Endothelial cell of umbilical vein (primary cell): ENCODE measurements at places on chromosomes 12 and 14. TPM values are rescaled to one million over a fixed set of nuclear protein-coding genes. Genes with fewer than 3 reads are reported as not detected.

- H3K4me3 ChIP-seq = no peak overlapping the region
- no peak for DNase-seq
- peaks cover 9% of the 10 kb centered on the region for H3K4me1 ChIP-seq
- no peaks in the 10 kb centered on the region for H3K36me3 ChIP-seq
- no peaks in the 10 kb centered on the region for H3K27me3 ChIP-seq
Observed at GRCh38 chr12:30994274-30994673, 67.7 kb downstream of the TSPAN11 start.

- no peak for DNase-seq
- H3K27me3 ChIP-seq = no peaks in the 10 kb centered on the region
- peaks cover 9% of the 10 kb centered on the region for H3K4me1 ChIP-seq
- no peak overlapping the region for H3K27ac ChIP-seq
- no peak overlapping the region for H3K4me3 ChIP-seq
Observed at GRCh38 chr14:20302042-20302755, 3.6 kb downstream of the TTC5 start.

DNA sequence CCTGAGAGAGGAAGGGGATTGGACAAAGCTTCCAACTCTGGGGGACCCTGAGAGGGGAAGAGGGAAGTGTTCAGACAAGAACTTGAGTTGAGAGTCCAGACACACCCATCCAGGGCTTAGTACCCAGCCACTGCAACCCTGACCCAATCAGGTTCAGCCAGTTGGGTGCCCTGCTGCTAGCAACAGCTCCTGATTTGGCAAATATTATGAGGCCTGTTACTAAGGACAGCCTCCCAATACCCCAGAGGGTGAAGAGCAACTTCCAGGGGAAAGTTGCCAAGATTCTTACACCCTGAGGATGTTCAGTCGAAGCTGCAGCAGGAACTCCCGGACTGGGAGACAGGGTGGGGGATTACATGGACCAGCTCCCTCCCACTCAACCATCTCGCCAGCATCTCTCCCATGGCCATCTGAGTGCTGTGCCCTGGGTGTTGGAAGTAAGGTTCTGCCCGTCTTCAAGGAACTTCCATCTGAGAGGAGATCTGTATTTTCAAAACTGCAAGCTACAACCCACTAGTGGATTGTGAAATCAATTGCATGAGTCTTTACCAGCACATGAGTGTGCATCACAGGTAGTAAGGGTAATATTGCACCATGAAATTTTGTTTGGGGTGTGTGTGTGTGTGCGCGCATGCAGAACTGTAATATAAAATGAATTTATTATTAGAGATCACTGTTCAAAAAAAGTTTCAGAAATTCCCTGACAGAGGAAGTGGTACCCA is 11.5 kb upstream of the KRT78 start:
- H3K36me3 ChIP-seq = no peaks in the 10 kb centered on the region
- H3K4me1 ChIP-seq = no peaks in the 10 kb centered on the region
- H3K4me3 ChIP-seq = no peak overlapping the region
- H3K27ac ChIP-seq = no peak overlapping the region
- H3K27me3 ChIP-seq = no peaks in the 10 kb centered on the region
- no peak for DNase-seq

DNA sequence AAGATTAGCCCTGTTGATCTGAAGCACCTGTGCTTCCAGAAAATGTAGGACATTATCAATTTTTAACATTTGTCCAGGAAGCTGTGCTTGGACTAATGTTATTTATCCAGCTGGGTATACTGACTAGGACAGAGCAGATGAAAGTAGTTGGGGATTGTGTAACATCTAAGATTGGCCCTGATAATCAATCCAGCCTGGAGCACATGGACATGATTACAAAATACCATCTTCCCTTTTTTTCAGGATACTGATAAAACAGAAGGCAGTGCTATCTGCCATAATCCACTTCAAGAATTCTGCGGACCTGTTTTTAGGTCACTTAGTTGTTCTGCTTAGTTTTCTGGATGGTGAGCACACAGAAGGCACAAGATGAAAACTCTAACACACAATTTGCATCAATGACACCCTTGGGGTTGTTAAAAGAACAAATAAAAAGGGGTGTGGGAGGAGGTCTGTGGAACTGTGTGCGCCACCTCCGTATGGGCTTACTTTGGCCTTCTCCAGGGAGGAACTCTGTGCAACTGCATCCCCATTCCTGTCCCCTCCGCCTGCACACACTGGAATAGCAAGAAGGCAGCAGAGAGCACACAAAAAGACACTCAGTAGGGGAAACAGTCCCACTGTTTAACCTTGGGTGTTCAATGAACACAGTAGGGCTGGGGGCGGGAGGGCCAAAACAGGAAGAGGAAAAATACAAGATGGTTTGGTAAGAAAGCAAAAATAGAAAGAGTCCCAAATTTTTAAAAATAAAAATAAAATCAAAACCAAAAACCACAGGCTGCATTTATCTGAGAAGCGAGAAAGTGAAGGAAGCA is 31.1 kb upstream of the DUSP6 start:
- no peak overlapping the region for H3K27ac ChIP-seq
- H3K36me3 ChIP-seq = no peaks in the 10 kb centered on the region
- H3K4me3 ChIP-seq = no peak overlapping the region
- no peaks in the 10 kb centered on the region for H3K27me3 ChIP-seq
- H3K4me1 ChIP-seq = peaks cover 15% of the 10 kb centered on the region

DNA sequence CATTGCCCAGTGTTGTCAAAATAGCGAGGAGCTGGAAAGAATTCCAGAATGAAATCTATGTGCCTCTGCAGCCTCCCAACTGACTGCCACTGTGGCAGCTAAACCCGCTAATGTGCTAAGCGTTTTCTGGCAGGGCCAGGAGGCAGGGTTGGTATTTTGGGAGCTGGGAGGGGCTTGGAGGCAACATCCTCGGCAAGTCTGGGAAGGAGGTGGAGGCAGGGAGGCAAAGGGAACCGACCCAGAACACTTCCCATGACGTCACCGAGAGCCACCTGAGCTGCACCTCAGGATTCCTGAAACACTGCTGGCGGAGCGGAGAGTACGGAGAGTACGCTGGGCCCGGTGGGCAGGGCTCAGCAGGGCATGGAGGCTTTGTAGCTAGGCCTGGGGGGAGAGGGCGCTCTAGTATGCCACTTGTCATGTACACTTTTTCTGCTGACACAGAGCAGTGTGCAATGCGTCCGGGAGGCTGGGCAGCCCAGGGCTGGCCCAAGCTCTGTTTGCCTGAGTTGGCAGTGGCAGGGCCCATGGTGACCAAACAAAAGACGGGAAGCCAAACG is 81.5 kb downstream of the DPF3 start:
- no peaks in the 10 kb centered on the region for H3K36me3 ChIP-seq
- H3K27ac ChIP-seq = no peak overlapping the region
- H3K27me3 ChIP-seq = no peaks in the 10 kb centered on the region
- no peak overlapping the region for H3K4me3 ChIP-seq
- DNase-seq = no peak
- no peaks in the 10 kb centered on the region for H3K4me1 ChIP-seq

- no peaks in the 10 kb centered on the region for H3K36me3 ChIP-seq
- peaks cover 3% of the 10 kb centered on the region for H3K27me3 ChIP-seq
- H3K27ac ChIP-seq = no peak overlapping the region
- no peak overlapping the region for H3K4me3 ChIP-seq
- DNase-seq = no peak
Observed at GRCh38 chr12:13539051-13539450, 342.5 kb downstream of the EMP1 start.

Gene YBX3
- 411 and 441 TPM in 2 replicates for total RNA-seq

Gene ZNF385A
- total RNA-seq = 7.9 and 9.6 TPM in 2 replicates

Gene TAS2R46
- total RNA-seq = 1.4 and 2.4 TPM in 2 replicates
